ENCODE measurements at places on chromosomes 6 and 20.
A peak's percentile ranks its signal among the peaks of the same experiment; 100 is the strongest.

DNA sequence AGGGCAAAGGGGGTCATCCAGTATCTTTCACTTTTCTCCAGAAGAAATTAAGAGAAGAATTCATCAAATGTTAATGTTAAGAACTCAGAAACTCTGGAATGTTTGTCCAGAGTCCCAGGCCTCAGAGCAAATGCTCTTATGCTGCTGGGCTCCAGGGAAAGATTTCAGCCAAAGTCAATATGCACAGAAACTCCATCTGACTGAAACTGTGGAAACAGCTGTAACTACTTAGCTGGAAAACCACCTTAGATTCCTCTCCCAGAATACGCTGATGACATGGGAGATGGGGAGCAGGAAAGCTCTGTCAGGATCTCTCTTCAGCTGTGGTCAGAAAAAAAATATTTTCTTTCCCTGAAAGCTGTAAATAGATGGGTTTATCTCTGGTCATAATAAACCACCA, 559.6 kb downstream of the RFPL4B start:
- no peak for DNase-seq
- H3K4me3 ChIP-seq, result no peak overlapping the region
- H3K27ac ChIP-seq, result no peak overlapping the region
- no peaks in the 10 kb centered on the region for H3K27me3 ChIP-seq
- no peaks in the 10 kb centered on the region for H3K36me3 ChIP-seq

GRCh38 chr20:39849664-39850063, 839.4 kb downstream of the MAFB start:
- no peaks in the 10 kb centered on the region for H3K4me1 ChIP-seq
- peak overlapping the region; percentile 29 for H3K27ac ChIP-seq
- peak; percentile 54 for DNase-seq
- H3K27me3 ChIP-seq, result no peaks in the 10 kb centered on the region
- no peak overlapping the region for H3K4me3 ChIP-seq

DNA sequence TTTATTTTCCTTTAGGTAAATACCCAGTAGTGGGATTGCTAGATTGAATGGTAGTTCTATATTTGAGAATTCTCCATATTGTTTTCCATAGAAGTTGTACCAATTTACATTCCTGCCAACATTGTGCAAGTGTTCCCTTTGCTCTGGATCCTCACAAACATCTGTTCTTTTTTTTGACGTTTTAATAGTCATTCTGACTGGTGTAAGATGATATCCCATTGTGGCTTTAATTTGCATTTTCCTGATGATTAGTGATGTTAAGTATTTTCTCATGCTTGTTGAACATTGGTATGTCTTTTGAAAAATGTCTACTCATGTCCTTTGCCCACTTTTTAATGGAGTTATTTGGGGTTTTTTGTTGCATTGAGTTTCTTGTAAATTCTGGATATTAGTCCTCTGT, 85.6 kb downstream of the UBE3D start:
- H3K36me3 ChIP-seq, result no peaks in the 10 kb centered on the region
- no peak overlapping the region for H3K4me3 ChIP-seq
- no peaks in the 10 kb centered on the region for H3K27me3 ChIP-seq
- H3K4me1 ChIP-seq, result no peaks in the 10 kb centered on the region

DNA sequence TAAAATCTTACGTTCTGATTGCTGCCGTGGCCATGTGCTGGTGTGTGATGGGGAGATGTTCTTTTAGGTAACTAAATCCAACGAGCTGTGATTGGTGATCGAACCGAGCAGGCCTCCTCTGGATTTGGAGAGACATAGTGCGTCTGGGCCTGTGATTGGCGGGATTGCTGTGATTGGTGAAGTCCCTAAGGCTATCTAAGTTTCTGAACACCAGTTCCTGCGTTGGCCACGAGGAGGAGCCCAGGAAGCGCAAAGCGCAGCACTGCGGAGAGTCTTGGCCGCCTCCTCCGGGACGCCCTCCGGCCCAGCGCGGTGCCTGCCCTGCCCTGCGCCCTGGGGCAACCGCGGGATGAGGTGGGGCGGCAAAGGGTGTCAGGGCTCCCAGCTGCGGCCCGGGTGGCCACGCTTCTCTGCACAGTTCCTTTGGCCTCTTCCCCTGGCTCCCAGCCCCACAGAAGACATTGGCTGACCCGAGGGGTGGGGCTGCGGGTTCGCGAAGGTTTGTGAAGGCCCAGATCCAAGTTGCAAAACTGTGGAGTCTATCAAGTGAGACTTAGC, 33.0 kb downstream of the HNF4A start:
- H3K27me3 ChIP-seq, result no peaks in the 10 kb centered on the region
- H3K27ac ChIP-seq, result no peak overlapping the region
- H3K4me1 ChIP-seq, result peaks cover 8% of the 10 kb centered on the region
- H3K4me3 ChIP-seq, result no peak overlapping the region

GRCh38 chr6:54878718-54879117, 32.1 kb downstream of the FAM83B start:
- H3K36me3 ChIP-seq, result no peaks in the 10 kb centered on the region
- H3K4me1 ChIP-seq, result no peaks in the 10 kb centered on the region
- no peak overlapping the region for H3K4me3 ChIP-seq
- DNase-seq, result no peak
- H3K27ac ChIP-seq, result peak overlapping the region; percentile 34
- no peaks in the 10 kb centered on the region for H3K27me3 ChIP-seq

- no peaks in the 10 kb centered on the region for H3K27me3 ChIP-seq
- no peak overlapping the region for H3K4me3 ChIP-seq
- H3K4me1 ChIP-seq, result no peaks in the 10 kb centered on the region
- DNase-seq, result no peak
Measured at GRCh38 chr20:14449323-14449722, 111.9 kb upstream of the FLRT3 start.

- H3K36me3 ChIP-seq, result no peaks in the 10 kb centered on the region
- H3K27ac ChIP-seq, result no peak overlapping the region
- DNase-seq, result peak; percentile 18
- no peak overlapping the region for H3K4me3 ChIP-seq
Measured at GRCh38 chr20:19828232-19828631, 70.2 kb downstream of the RIN2 start.

DNA sequence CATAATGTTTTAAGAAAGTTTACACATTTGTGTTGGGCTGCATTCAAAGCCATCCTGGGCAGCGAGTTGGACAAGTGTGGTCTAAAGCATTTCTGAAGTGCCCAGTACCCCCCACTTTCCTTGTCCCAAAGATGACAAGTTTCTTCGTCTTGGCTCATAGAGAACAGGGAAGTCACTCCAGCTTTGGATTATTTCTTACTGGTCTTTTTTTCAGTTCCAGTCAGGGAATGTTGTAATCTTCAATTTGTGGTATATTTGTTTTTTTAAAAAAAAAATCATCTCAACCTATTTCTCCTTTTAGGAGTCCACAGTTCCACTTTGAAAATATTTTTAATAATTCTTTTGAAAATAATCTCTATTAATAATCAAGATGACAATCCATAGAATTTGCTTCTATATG, 34.0 kb downstream of the SLX4IP start:
- no peaks in the 10 kb centered on the region for H3K27me3 ChIP-seq
- no peak overlapping the region for H3K4me3 ChIP-seq
- no peak overlapping the region for H3K27ac ChIP-seq
- no peak for DNase-seq

DNA sequence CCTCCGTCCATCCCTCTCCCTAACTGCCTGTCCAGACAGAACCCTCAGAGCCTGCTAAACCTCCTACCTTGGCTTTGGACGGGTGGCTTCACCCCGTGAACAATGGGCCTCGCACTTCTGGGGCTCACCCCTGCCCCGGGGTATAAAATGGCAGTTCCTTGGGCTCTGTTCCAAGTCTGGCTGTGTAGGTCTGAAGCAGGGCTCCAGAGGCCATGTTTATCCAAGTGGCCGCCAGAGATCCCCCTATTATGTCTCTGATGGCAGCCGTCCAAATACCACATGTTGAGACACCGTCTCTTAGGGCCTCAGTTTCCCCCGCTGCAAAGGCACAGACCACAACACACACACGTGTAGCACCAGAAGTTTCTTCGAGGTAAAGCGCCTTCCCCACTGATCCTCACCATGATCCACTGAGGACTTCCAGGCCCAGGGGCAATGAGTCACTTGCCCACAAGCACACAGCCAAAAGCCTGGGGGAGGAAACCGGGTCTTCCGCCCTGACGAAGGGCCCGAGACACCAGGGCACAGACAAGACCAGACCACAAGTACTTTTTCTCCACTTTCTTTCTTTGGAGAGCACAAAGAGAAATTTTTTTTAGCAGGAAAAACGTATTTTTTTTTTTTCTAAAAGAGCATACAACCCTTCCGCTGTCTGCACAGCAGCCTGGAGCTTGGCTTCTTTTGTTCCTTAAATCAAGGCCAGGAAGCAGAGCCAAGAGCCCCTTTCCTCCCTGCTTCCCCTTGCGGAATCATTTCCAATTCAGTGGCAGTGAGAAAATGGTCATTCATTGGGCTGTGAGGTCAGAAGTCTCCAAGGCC, 11.8 kb downstream of the CPNE5 start:
- H3K4me3 ChIP-seq, result no peak overlapping the region
- no peaks in the 10 kb centered on the region for H3K27me3 ChIP-seq
- H3K4me1 ChIP-seq, result peaks cover 5% of the 10 kb centered on the region
- no peaks in the 10 kb centered on the region for H3K36me3 ChIP-seq

DNA sequence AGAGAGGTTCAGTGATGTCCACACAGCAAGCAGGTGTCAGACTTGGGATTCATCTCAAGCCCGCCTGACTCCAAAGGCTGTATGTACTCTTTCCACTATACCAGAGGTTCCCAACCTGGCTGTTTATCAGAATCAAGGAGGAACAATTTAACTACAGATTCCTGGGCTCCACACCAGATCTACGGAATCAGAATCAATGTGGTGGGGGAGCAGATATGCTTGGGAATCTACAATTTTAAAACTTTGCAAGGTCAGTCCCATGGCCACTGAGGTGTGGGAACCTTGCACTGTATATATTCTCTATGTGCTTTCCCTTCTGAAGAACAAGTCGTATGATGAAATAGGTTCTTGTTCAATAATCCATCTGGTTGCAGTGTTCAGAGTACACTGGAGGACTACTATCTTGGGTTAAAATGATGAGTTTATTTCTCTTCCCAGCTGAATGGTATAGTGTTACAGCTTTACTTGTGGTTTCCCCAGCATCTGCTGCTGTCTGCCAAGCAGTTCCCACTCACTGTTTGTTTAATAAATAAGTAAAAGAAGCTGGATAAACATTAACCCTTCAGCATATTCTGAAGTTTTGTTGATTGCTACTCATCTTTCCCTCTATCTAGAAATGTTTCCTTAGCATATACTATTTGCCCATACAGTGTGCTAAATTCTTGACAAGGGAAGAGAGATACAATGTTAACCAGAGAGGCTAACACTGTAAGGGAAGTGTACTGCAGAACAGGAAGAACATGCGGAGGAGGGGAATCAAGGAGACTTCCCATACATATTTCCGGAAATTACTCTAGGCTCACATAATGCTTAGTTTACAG, 9.9 kb downstream of the TTI1 start:
- H3K27ac ChIP-seq, result no peak overlapping the region
- H3K36me3 ChIP-seq, result no peaks in the 10 kb centered on the region
- H3K27me3 ChIP-seq, result no peaks in the 10 kb centered on the region
- no peak for DNase-seq

- peaks cover 5% of the 10 kb centered on the region for H3K4me1 ChIP-seq
- DNase-seq, result no peak
- no peaks in the 10 kb centered on the region for H3K36me3 ChIP-seq
- no peak overlapping the region for H3K4me3 ChIP-seq
- H3K27me3 ChIP-seq, result no peaks in the 10 kb centered on the region
Measured at GRCh38 chr20:49803418-49803817, 9.2 kb upstream of the SLC9A8 start.

GRCh38 chr6:27228963-27229477, 18.5 kb upstream of the PRSS16 start:
- no peak for DNase-seq
- no peak overlapping the region for H3K27ac ChIP-seq
- no peak overlapping the region for H3K4me3 ChIP-seq
- H3K4me1 ChIP-seq, result no peaks in the 10 kb centered on the region
- peaks cover 4% of the 10 kb centered on the region for H3K27me3 ChIP-seq

GRCh38 chr20:3863317-3863716, 16.7 kb downstream of the MAVS start:
- H3K36me3 ChIP-seq, result peaks cover 50% of the 10 kb centered on the region
- DNase-seq, result no peak
- no peaks in the 10 kb centered on the region for H3K27me3 ChIP-seq
- no peak overlapping the region for H3K4me3 ChIP-seq
- H3K4me1 ChIP-seq, result no peaks in the 10 kb centered on the region
- H3K27ac ChIP-seq, result no peak overlapping the region

DNA sequence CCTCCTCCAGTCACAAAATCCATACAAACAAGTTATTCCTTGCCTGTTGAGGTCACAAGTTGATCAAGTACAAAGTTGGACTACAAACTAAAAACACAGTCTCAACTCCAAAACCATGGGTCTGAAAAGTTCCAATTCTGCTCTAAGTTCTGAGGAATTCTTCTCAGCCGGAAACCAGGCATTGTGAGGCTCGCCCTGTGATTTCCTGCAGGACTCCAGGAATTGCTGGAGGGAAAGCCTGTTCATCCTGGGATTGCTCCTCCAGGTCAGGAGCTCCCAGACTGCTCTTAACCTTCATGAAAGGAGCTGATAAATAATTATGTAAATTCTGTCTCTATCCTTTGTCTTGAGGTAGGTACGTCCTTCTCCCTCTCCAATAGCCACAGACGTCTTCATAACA, 8.5 kb downstream of the TRAM2 start:
- H3K4me1 ChIP-seq, result no peaks in the 10 kb centered on the region
- no peak for DNase-seq
- H3K27ac ChIP-seq, result no peak overlapping the region
- no peaks in the 10 kb centered on the region for H3K36me3 ChIP-seq
- H3K4me3 ChIP-seq, result no peak overlapping the region
